ENCODE measurements at places on chromosomes 3 and 15.

GRCh38 chr3:187947927-187948682, 202.8 kb upstream of the BCL6 start:
- DNase-seq, result no peak

- no peak for DNase-seq
These were observed 110.6 kb upstream of the ARPP21 start for GRCh38 chr3:35528728-35529127.

- no peak for DNase-seq
These were observed 51.1 kb upstream of the POMGNT2 start for GRCh38 chr3:43156812-43157455.

DNA sequence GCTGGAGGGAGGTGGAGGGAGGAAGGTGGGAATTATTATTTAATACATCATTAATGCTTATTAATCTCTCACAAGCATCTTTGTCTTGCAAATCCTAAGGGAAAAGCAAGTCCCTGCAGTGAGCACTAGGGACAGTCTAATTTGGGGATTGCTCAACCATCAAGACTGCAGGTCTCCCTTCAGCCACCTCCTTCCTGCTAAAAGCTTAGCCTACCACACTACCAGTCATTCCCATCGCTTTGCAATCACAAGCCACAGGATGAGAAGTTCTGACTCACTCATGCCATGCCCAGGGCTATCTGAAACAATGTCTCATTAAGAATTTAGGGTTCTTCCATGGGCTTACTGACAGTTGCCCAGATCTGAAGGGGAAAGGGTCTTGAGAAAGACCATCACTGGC, 51.0 kb upstream of the EIF1B start:
- no peak for DNase-seq

DNA sequence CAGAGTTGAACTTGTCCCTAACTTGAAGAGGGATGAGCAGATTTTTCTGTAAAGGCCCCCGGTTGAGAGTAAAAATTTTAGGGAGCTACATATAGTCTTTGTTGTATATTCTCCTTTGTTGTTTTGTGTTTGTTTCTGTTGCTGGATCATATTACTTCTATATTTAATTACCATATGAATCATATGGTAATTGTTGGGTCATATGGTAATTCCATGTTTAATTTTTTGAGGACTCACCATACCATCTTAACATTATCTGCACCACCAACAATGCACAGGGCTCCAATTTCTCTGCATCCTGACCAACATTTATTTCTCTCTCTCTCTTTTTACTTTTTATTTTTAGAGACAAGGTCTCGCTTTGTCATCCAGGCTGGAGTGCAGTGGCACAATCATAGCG, 7.4 kb upstream of the ZFYVE19 start:
- no peak for DNase-seq

Data from BE2C (cell line).